ENCODE measurements at places on chromosomes 5 and 9. TPM values are rescaled to one million over a fixed set of nuclear protein-coding genes. Genes with fewer than 3 reads are reported as not detected.

- DNase-seq = no peak
Observed at GRCh38 chr5:167908606-167909005, 382.8 kb upstream of the WWC1 start.

DNA sequence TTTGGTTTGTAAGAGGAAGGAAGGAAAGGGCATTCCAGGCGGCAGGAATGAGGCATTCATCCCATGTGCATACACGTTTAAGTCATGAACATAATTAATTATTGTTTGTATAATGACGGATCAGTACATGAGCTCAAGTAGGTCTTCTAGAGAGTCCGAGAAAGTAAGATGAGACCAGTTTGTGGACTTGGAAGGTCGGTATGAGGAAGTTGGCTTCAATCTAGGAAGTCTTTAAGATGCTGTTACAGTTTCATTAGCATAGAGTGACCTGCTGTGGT is 2.1 kb downstream of the GTF3C4 start:
- DNase-seq = no peak

DNA sequence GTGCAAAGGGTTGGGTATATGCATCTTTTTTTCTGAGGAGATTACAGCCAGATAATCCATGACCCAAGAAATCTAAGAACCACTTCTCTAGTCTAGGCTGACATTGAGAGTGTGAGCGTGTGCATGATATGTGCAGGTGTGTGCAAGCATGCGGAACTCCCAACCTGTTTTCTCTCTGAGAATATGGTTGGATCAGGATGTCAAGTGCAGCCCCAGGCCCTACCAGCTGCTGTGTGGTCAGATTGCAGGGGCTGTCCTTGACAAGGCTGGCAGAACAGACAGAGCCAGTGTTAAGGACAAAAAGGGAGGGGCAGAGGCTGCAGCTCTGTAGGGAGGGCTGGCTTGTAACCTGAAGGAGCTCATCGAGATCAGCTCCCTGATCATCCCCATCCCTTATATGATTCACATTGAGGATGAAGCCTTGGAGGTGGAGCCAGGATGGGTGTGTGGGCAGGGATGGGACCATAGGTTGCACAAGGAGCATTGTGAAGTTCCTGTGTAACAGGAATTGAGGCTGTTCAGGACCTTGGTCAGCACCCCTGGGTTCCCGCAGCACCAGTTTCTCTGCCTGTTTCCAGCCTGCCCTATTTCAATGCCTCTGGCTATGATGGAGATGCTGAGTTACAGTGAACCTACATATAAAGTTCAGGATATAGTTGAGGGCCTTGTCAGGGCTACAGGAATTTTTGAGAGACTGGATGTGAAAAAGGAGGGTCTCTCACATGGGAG is 52.6 kb upstream of the ARAP3 start:
- peak; percentile 27 for DNase-seq

- DNase-seq = no peak
Observed at GRCh38 chr5:79261897-79262296, 26.0 kb downstream of the JMY start.

GRCh38 chr9:111828193-111828592 is 33.5 kb upstream of the SHOC1 start:
- no peak for DNase-seq

DNA sequence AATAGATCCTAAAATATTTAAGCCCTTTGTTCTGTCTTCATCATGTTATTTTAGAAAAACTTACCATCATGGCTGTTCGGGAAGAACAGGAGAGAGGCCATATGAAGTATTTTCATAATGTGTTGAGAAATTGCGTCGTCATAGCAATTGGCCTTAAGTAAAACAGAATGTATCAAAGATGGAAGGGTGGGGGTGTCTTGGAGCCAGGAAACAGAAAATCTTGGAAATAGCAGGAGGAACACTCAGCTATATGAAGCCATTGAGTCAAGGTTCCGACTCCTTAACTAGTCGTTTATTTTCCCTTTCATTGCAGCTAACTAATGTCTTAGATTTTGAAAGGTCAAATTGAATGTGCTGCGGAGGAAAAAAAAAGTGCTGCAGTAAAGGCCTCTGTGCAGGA is 1.3 kb downstream of the SPTAN1 start:
- DNase-seq = no peak

- DNase-seq = no peak
Observed at GRCh38 chr9:25681266-25681665, 3.0 kb upstream of the TUSC1 start.

GRCh38 chr5:94661086-94661485 is 42.6 kb downstream of the SLF1 start:
- no peak for DNase-seq

GRCh38 chr9:26357803-26358344 is 534.7 kb downstream of the CAAP1 start:
- DNase-seq = no peak

GRCh38 chr5:95365302-95366095 is 25.7 kb upstream of the FAM81B start:
- DNase-seq = no peak

DNA sequence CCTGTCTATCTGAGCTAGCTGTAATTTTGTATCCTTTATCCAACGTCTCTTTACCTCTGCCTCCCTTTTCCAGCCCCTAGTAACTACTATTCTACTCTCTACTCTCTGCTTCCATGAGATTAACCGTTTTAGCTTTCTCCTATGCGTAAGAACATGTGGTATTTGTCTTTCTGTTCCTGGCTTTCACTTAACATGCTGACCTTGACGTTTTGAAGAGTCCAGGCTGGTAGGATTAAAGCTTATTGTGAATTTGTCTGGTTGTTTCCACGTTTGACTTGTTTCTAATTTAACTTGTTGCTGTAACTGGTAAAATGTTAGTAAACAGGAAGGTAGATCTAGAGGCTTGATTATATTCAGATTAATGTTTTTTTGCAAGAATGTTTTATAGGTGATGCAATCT is 385.3 kb downstream of the PSAT1 start:
- no peak for DNase-seq

GRCh38 chr5:98282521-98282920 is 490.9 kb upstream of the RGMB start:
- DNase-seq = no peak

DNA sequence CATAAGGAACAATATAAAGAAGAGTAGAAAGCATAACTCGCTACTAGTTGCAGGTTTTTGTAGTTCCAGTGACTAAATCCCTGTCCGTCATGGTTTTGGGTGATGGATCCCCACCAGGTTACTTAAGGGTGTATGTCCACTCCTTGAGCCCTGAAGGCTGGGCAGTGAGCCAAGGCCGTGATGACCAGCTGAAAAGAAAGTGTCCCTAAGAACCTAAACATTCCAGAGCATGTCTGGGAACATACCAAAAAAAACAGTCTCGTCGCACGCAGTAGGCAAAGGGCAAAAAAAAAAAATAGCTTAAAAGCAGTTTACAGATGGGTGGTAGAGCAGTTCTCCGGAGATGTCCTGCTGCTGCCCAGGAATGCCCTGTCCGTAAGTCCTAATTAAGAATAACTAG is 21.4 kb upstream of the SNAPC3 start:
- DNase-seq = no peak

GRCh38 chr5:80736730-80737129 is 81.9 kb upstream of the DHFR start:
- no peak for DNase-seq

- DNase-seq = no peak
Observed at GRCh38 chr5:62327138-62328053, 21.4 kb downstream of the KIF2A start.

- no peak for DNase-seq
Observed at GRCh38 chr9:129909851-129910250, 74.6 kb downstream of the USP20 start.

- DNase-seq = no peak
Observed at GRCh38 chr5:171593401-171593800, 174.0 kb downstream of the FGF18 start.

- no peak for DNase-seq
Observed at GRCh38 chr5:106699198-106699597, 971.5 kb downstream of the EFNA5 start.

DNA sequence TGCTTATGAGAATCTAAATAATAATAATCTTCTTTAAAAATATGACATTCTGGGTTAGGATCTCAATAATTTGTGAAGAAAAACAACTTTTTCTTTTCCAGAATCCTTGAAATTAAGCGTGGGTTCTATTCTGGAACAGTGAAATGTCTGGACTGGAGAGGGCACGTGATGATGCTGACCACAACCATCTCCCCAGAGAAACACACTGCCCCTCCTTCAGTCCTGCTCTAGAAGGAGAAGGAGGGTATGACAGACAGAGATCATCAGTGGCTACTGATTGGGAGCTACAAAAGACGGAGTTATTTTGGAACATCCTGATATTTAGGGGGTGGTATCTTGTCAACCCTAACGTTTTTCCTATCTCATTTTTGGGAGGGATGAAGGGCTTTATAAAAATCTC is 40.2 kb downstream of the MEF2C start:
- DNase-seq = no peak

GRCh38 chr9:121201045-121201737 is 478 bp downstream of the RAB14 start:
- peak; percentile 88 for DNase-seq

GRCh38 chr5:17340819-17341218 is 123.4 kb downstream of the BASP1 start:
- no peak for DNase-seq

DNA sequence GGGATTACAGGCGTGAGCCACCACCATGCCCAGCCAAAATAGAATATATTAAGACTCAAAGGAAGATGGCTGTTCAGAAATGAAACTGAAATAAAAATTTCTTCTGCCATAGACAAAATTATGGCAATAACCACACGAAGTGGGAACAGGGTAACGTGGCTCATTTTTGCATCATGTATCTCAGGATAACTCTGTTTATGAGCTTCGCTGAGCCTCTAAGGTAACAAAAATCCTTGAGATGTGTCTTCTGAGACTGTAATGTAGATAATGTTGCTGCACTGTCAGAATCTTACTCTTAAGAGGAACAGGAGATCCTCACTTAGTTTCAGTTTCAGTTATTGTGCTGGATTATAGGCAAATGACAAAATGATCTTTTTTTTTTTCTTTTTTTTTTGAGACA is 153.8 kb downstream of the GOLPH3 start:
- DNase-seq = no peak

DNA sequence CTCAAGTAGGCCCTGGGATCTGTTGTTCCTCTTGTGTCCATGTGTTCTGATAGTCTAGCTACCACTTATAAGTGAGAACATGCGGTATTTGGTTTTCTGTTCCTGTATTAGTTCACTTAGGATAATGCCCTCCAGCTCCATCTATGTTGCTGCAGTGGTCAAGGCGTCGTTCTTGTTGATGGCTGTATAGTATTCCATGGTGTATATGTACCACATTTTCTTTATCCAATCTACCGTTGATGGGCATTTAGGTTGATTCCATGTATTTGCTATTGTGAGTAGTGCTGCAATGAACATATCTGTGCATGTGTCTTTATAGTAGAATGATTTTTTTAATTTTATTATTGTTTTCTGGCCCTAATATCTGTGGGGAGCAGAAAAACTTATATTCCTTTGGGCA is 74.3 kb downstream of the MAT2B start:
- no peak for DNase-seq

GRCh38 chr9:78725503-78725902 is 428.6 kb downstream of the PSAT1 start:
- no peak for DNase-seq

- no peak for DNase-seq
Observed at GRCh38 chr9:73280113-73280512, 128.4 kb downstream of the ANXA1 start.

DNA sequence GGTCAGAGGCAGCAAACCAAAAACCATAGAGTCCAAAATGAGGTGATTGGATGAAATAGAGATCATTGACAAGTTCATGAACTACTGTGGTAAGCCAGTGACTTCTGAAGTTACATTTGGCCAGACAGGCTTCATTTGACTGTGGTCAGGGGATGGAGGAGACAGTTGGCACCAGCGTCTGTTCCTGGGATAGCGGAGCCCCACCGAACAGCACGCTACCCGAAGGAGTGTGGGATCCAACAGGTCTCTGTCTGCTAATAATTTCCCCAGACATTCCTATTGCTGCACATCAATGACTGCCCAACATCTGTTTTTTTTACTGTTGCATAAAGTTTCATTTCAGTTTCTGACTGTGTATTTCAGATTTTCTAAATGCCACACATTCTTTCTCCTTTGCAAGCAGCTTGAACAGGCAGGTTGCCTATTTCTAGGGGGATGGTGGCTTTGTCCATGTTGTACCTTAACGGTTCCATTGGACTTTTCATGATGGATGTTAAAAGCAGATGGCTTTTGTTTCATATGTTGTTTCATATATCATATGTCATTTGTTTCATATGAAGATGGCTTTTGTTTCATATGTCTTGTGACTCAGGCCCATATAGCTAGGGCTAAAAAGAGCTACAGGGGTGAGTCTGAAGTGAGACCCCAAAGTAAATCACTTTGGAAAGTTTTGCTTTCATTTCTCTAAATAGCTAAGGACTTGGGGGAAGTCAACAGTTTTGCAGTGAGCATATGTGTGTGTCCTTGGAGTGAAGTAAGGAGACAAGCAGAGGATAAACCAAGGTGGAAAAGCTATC is 180.8 kb downstream of the GOLPH3 start:
- no peak for DNase-seq

- no peak for DNase-seq
Observed at GRCh38 chr5:79704553-79704952, 14.9 kb downstream of the CMYA5 start.

DNA sequence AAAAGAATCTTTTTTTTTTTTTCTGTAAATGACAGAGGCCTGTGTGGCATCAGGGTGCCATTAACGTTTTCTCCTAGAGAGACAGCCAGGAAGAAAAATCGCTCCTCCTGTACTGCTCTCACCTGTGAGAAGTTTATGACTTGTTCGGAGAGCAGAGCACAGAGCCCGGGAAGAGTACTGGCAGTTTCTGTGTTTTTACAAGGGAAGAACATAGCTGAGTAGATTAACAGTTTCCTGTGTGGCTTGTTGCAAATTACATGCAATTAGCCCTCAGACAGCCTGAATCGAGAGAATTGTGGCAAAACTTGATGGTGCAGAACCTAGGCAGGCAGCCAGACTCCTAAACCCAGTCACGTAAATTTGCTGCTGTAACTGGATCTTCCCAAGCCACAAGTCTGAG is 32.1 kb downstream of the PRKACG start:
- no peak for DNase-seq

GRCh38 chr5:145830594-145830993 is 4.5 kb downstream of the PRELID2 start:
- DNase-seq = no peak

- DNase-seq = no peak
Observed at GRCh38 chr5:122885891-122886290, 40.5 kb downstream of the SNX24 start.

DNA sequence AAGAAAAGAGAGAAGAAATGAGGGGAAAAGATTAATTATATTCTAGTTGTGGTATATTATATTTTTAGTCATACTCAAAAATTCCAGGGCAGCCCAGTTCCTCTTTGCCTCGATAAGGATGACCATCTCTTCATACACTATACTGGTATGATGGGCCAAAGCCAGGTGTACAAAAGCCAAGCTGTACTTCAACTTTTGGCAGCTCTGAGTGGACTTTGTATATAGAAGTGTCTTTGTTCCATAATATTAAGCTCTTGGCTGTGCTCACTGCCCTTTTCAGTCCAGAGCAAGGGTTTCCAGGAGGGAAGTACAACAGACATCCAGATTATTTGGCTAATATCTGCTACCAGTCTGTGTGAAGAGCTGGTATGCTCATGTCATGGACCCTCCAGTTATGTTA is 934.3 kb upstream of the CDH10 start:
- DNase-seq = no peak

- no peak for DNase-seq
Observed at GRCh38 chr5:148014276-148014675, 49.5 kb upstream of the SPINK5 start.

Gene SPINK4
- total RNA-seq = not detected

Gene IFNA4
- total RNA-seq = not detected

Gene CD74
- 116 TPM for total RNA-seq

Gene RAI14
- 11.7 TPM for total RNA-seq

Gene SPATA31C1
- not detected for total RNA-seq

Gene LECT2
- not detected for total RNA-seq

Gene DDX4
- 0.56 TPM for total RNA-seq

Gene PCDHB2
- 0.56 TPM for total RNA-seq
